ENCODE measurements at places on chromosomes 16 and 17. TPM values are rescaled to one million over a fixed set of nuclear protein-coding genes. Genes with fewer than 3 reads are reported as not detected.
A peak's percentile ranks its signal among the peaks of the same experiment; 100 is the strongest.

Gene ACSM3
- 0.32 TPM for polyA plus RNA-seq

Gene HSD17B2
- 8.0 TPM for polyA plus RNA-seq

Gene CDRT15
- not detected for polyA plus RNA-seq

- DNase-seq, result peak; percentile 59
These were observed 428 bp upstream of the ANTKMT start for GRCh38 chr16:720447-720989.

GRCh38 chr17:28892024-28892423, 5.5 kb downstream of the FLOT2 start:
- DNase-seq, result no peak

DNA sequence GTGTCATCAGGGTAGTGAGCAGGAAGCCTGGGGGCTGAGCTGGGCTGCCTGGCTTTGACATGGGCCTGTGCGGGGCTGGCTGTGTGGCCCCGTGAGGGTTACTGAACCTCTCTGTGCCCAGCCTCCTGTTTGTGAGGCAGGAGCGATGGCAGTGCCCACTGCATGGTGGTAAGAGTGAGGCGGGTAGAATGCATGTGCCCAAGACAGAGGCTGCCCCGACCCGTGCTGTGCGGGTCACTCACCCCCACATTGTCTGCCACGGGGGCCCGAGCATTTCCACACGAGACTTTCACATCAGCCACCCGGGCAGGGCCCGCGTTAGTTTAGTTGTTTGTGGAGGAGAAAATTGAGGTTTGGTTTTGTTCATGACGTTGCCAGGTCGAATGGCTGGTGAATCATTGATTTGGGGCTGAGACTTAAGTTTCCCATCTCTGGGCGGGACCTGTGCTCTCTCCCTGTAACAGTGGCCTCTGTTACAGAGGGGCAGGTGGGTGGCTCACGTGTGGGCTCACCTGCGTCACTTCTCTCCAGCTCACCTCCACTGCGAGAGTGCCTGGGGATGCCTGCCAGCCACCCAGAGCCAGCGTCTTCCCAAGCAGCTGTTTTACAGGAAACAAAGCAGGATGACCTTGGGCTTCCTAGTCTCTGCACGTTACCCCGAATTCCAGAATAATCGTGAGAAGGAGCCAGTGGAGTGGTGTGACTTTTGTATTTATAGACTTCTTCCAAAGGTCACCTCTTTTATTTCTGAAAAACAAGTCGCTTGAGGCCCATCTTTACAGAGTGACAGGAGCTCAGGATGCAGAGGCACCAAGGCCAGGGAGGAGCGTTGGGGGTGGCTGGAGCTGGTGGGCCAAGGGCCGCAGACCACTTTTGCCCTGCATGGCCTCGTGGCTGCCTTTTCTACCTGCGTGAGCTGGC, 150.6 kb downstream of the RPTOR start:
- DNase-seq, result peak; percentile 18

GRCh38 chr16:61681124-61681523, 355.1 kb downstream of the CDH8 start:
- DNase-seq, result no peak

DNA sequence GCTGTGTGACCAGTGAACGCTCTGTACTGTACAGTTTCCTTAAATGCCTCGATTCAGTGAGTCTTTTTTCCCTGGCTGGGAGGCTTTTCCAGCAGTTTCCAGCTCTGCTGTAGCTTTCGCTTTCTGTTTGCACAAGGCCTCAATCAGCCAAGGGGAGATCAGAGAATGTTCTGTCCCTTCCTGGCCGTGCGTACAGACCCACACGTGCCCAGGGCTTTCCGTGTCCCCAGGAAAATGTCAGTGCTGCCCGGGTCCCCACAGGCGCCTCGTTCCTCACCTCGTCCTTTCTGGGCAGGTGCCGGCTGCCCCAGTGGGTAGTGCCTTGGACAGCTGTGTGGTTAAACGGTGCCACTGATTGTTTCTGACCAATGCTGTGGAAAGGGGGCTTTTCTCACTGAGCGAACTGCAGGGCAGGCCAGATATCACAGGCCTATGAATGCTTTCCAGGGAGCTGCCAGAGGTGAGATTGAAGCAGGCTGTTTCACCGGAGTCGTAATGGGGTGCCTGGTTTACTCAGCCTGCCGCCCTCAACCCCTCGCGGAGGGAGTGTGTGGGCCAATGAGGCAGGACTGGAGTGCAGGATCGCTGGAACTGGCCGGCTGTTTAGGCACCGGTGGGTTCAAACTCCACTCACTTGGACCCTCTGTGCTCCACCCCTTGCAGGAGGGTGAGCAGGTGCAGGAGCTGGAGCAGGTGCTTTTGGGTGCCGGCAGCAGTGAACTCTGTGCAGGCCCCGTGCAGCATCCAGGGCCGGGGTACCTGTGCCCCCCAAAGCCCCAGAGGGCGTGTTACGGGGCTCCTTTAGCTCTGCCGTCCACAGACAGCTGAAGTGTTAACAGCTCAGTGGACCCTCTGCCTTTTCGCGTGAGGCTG, 44.4 kb downstream of the ZNF778 start:
- DNase-seq, result no peak

- DNase-seq, result no peak
These were observed 1.7 kb downstream of the CDH5 start for GRCh38 chr16:66367968-66368891.

DNA sequence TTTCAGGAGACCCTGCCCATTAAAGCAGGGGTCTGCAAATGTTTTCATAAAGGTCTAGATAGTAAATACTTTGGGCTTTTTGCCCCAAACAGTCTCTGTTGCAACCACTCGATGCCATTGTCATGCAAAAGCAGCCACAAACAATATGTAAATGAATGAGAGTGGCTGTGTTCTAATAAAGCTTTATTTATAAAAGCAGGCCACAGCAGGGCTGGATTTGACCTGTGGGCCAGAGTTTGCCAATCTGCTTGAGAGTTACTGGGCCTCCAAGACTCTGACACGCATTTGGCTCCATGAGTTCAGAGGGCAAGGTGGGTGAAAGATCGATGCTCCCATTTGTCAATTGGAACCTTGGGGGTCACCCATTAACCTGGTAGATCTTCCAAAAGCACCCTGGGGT, 217.3 kb upstream of the SDK2 start:
- no peak for DNase-seq

Data from fibroblast of lung (primary cell).